ENCODE measurements at places on chromosomes 2 and 18.
A peak's percentile ranks its signal among the peaks of the same experiment; 100 is the strongest.

- DNase-seq = no peak
Measured at GRCh38 chr2:65357959-65358294, 74.5 kb downstream of the SPRED2 start.

DNA sequence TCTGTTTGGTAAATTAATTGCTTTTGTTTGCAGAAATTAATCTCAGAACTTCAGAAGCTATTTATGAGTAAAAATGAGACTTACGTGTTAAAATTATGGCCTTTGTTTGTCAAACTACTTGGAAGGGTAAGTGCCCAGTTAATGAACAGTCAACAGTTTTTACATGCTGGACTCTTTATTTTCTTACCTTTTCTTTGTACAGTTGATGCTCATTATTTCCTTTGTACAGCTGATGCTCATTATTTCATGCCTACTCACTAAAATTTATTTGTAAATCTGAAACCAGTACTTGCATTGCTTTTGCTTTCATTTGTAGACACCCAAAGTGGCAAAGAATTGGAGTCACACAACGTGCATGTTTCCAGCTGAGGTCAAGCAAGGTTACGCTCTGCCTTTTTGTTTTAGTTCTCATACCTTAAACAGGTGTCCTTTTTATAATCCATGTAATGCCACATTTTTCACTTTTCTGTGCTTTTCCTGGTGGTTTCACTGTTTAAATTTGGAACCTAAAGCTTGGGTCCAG lies 13.3 kb downstream of the RIF1 start:
- DNase-seq = no peak

DNA sequence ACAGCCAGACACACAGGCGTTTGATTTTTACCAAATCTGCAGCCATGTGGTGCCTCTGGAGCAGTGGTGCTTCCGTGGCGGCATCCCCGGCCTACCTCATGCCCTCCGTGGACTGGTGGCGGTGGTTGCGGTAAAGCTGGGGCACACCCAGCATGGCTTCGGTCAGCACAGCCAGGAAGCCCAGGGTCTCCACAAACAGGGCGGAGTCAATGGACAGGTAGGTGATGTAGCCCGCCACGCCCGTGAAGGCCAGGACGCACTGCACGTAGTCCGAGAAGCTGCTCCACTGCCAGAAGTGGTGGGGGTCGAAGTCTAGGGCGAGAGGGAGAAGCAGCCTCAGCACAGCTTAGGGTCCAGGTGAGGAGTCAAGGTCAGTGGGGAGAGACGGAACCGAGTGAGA lies 32.4 kb downstream of the SLC66A2 start:
- DNase-seq = no peak

DNA sequence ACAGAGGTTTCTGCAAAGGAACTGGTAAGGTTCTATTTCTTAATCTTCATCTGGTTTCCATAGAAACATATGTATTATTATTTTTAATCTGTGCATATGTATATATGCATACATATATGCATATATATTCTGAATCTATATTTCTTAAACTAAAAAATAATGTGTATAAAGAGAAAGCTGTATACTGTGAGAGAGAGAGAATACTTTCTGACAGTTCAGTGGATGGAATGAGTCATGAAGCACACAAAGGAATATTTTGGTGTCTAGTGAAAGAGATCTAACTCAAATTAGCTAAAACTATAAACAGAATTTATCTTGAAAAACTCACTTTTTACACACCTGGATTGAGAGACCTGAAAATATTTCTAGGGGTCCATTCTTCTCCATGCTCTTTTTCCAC lies 1929.3 kb upstream of the LRRTM1 start:
- DNase-seq = no peak

GRCh38 chr2:103961862-103962261 lies 892.1 kb upstream of the POU3F3 start:
- no peak for DNase-seq

- peak; percentile 66 for DNase-seq
Measured at GRCh38 chr2:85743304-85743978, 10.3 kb upstream of the ATOH8 start.

All from MG63 (cell line).